Hematopoietic multipotent progenitor cell treated with erythropoietin and hydrocortisone succinate and interleukin-3 and kit ligand, for 15 days (in vitro differentiated cells): ENCODE measurements at places on chromosomes 2 and 18.

- DNase-seq: no peak
These were observed 28.9 kb downstream of the KCNK3 start for GRCh38 chr2:26721115-26722032.

DNA sequence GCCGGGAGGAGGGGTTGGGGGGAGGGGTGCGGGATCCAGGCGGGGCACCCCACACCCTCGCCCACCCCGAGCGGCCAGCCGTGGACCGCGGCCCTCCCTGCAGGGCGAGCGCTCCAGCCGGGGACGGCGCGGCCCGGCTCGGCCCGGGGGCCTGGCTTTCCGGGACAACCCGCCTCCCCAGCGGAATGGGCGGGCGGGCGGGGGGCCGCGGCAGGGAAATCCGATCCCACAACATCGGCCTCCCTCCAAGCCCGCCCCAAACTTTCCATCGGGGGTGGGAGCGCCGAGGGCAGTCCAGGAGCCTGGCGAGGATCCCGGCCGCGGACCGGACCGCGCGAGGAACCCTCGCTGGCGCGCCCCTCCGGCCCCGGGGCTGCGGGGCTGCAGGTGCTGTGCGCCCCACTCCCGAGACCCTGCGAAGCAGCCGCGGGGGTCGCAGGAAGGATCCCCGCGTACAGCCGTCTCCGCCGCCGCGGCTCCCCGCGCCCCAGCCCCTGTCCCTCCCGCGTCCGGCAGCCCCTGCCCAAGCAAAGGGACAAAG, 529 bp downstream of the SEMA4C start:
- DNase-seq: no peak

DNA sequence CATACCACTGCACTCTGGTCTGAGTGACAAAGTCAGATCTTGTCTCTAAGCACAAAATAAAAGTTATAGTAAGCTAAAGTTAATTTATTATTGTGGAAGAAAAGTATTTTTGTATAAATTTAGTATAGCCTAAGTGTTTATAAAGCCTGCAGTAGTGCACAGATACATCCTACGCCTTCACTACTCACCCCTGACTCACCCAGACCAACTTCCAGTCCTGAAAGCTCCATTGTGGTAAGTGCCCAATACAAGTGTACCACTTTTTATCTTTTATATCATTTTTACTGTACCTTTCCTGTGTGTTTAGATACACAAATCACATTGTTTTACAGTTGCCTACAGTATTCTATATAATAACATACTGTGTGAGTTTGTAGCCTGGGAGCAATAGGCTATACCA, 57.5 kb downstream of the UBE2E3 start:
- no peak for DNase-seq

GRCh38 chr2:134836986-134837385, 1.4 kb upstream of the ACMSD start:
- no peak for DNase-seq

DNA sequence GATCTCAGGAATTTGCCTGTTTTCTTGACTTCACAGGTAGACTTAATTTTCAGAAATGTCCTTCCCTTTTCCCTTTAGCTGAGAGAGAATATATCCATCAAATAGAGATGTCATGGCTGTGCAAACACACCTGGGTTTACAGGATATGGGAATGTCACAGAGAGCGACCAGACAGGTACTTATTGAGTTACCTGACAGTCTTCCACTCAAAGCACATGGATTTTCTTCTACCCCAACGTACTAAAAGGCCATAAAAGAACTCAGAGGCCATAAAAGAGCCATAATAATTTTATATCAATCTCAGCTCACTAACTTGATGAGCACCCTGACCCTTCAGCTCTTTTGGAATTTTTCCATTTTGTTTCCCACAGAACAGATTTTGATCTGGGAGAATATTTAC, 5.3 kb upstream of the DTNA start:
- no peak for DNase-seq

- peak; percentile 7 for DNase-seq
These were observed 389.8 kb downstream of the FIGN start for GRCh38 chr2:163345795-163346573.

DNA sequence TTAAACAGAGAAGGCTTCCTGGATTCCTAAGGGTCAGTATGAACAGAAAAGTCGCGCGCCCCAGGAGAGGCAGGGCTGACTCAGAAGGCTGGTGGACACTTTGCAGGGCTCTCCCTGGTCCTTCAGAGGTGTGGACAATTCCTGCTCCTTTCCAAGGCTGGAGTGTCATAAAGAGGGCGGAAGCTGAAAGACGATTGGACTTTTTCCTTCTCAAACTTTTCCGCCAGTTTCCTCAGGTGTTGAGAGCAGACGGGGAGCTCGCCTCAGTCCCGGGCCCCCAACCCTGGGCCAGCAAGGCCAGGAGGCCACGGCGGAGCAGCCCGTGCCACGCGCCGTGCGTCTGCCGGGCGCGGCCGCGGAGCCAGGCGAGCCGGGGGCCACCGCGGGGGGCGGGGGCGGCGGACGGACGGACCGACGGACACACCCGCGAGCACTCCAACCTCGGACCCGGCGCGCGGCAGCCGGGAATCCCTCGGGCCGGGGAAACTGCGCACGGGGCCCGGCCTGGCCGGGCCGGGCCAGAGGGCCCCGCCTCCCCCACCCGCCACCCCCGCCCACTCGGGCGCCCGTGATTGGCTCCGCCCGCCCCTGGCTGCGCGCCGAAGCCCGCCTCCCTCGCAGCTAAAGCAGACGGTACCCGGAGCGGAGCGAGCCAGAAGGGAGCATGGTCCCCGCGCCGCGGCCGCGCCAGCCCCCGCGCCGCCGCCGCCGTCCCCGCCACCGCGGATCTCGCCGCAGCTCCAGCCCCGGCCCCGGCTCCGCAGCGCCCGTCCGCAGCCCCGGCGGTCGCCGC, at the start of gene KLHL29:
TSS of gene KLHL29 (plus strand) at position 629 of the 793 bp plus-strand sequence. CDS start 177,018 bp downstream, outside the sequence.
- DNase-seq: peak; percentile 51

DNA sequence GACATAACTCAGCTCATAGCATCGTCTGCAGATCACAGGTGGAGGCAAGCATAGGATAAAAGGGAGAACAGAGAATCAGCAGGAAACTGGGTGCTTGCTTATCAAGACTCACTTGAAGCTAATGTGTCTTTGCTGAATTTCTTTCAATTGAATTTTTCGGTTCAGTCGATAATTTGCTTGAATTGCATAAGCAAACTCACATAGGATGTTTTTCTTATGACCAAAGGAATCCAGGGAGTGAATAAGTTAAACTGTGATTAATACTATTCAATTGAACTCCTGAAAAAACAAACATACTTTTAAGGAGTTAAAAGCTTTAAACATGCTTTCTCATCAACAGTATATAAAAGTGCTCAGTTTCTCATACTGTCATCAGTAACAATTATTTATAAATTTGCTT, 707.1 kb upstream of the ACVR2A start:
- DNase-seq: no peak

GRCh38 chr2:7924023-7924762, 757.7 kb upstream of the ID2 start:
- no peak for DNase-seq

GRCh38 chr18:966759-967576, 62.3 kb downstream of the ADCYAP1 start:
- no peak for DNase-seq

- DNase-seq: no peak
These were observed 1081.3 kb upstream of the TMEFF2 start for GRCh38 chr2:193276069-193276468.

- DNase-seq: no peak
These were observed 73.7 kb downstream of the RBMS1 start for GRCh38 chr2:160419776-160420505.

DNA sequence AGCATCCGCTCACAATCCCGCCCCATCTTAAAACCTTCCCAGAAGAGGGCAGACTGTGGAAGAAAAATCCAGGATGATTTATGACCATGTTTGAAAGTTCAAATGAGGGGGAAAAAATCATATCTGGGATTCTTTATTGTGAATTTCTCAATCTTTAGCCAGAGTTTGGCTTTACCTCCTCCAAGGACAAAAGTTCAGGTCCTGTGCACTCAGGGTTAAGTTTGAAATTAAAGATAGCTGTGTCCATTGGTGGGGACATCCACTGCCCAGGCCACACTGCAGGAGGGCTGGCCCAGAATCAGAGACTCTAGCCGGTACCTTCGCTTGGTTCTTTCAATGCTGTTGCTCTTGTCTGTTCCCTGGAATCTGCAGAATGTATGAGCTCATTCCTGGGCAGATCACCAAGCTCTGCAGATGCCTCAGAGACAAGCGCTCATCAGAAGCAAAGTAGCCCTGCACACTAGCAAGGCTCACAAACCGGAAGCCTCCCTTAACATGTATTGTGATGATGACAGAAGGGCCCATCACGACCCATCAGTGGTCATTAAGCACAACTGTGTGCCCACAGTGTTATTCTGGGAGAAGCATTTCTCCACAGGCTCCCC, 375.3 kb upstream of the KLHL29 start:
- no peak for DNase-seq

- DNase-seq: no peak
These were observed 271.0 kb upstream of the GALNT5 start for GRCh38 chr2:156986339-156986988.

- DNase-seq: no peak
These were observed 82.0 kb upstream of the TTC39C start for GRCh38 chr18:23932385-23933067.

GRCh38 chr2:120825370-120826259, 89.9 kb downstream of the GLI2 start:
- DNase-seq: no peak

- no peak for DNase-seq
These were observed 787.6 kb upstream of the CELF4 start for GRCh38 chr18:38353149-38353548.

GRCh38 chr2:133452583-133452982, 115.7 kb downstream of the NCKAP5 start:
- DNase-seq: no peak

DNA sequence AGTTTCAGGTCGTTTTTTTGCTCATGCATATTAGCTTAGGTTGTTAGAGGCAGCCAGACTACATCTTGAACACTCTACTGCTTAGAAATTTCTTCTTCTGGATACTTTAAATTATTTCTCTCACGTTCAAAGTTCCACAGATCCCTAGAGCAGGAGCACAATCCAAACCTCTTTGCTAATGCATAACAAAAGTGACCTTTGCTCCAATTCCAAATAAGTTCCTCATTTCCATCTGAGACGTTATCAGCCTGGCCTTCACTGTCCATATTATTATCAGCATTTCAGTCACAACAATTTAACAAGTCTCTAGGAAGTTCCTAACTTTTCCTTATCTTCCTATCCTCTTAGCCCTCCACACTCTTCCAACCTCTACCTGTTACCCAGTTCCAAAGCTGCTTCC, 50.4 kb upstream of the ERMN start:
- no peak for DNase-seq

DNA sequence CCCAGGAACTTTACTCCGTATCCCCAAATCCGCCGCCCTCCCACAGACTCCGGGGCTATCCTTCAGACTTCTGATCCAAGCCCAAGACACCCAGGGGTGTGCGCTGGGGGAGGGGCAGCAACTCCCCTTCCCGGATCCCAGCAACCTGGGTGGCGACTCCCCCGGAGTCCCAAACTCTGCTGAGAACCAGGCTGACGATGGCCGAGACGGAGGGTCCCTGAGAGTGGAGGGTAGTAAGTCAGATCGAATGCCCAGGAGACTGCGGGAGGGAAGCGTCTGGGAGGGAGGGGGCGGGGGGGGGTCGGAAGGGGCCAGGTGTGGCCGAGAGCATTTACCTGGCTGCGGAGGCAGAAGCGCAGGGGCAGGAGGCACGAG, 7.0 kb upstream of the TNS1 start:
- no peak for DNase-seq

DNA sequence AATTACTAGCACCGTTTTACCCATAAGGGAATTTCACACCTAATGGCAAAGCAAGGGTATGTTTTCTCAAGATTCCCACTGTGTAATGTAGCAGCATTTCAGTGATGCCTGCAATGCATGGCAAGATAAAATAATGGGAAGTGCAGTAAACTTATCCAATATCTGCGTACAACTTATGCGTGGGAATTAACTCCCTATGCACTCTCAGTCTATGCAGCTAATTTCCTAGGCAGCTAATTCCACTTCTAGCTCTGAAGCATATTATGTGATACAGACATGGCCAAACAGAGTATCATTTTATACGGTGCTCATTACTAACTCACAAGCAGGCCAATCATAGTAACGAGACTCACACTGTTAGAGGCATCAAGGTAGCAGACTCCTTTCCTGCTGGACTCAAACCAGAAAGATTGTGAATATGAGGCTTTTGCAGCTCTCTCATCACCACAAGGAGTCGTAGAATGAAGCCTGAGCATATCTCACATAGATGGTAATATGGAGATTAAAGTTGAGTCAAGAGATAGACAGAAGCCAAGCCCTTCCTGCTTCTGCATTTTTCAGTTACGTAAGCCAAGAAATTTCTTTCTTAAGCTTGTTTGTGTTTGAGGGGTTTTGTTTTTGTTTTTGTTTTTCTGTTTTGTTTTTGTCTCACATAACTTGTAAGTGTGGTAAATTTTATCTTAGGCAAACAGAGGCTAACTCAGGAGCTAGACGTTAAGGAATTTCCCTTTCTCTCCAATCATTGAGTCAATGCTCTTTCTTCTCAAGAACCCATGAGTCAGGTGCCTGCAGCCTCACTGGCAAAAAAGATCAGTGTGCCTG, 34.8 kb upstream of the ITGAV start:
- no peak for DNase-seq

DNA sequence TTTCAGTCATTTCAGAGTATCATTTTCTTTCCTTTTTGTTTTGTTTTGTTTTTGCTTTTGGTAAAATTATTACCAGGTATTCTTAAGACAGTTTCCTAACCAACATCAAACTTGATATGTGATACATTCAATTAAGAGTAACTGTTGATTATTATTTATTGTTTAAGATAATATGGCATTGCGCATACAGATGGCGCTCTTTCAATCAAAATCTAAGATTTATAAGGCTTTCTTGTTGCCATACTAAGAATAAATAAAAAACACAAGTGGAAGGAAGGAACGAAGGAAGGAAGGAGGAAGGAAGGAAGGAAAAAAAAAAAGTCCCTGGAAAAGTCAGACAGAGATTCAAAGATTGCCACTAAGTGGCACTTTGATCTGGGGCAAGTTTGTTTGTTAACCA, 1308.7 kb upstream of the FAM98A start:
- no peak for DNase-seq

- no peak for DNase-seq
These were observed 132.8 kb downstream of the TPO start for GRCh38 chr2:1546023-1546591.

GRCh38 chr2:142989273-142990204, 112.1 kb downstream of the KYNU start:
- DNase-seq: peak; percentile 27

- DNase-seq: no peak
These were observed 317.4 kb upstream of the UBE2E3 start for GRCh38 chr2:180662941-180663471.

- DNase-seq: no peak
These were observed 220.1 kb downstream of the HAUS1 start for GRCh38 chr18:46324087-46324955.

DNA sequence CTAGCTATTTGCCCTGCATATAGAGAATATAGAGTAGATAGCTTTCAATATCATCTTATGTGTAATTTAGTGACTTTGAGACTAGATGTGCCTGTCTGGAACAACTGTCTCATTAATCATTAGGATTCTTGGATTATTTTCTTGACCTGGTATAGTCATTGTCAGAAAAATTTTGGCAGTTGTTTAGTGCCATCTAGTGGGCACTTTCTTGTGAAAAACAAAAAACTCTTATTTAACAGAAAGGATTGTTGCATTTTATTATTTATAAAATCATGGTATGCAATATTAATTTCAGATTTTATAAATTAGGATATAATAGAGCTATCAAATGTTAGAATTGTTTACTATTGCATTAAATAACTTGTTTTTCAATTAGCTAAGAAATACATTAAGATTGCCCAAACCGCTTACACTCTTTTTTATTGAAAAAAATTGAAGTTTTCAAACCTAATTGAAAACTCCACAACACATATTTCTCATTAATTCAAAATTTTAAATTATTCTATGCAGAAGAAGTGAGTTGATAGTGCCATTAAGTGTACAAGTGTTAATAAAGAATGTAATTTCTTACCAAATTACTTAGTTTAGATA, 80.3 kb downstream of the DYNAP start:
- peak; percentile 34 for DNase-seq
